Activated CD4-positive, alpha-beta T cell treated with anti-CD3 and anti-CD28 coated beads, Interleukin-2, amount 10 ng/mL, durations not matched to agents 24 days and 14 days (primary cell): ENCODE measurements at places on chromosomes 2 and 18. TPM values are rescaled to one million over a fixed set of nuclear protein-coding genes. Genes with fewer than 3 reads are reported as not detected.

B3GNT7 gene
- not detected in 2 replicates for total RNA-seq

APCDD1 gene
- total RNA-seq: not detected in 2 replicates

SOCS6 gene
- 2.8 and 3.3 TPM in 2 replicates for total RNA-seq

TUBA3E gene
- not detected in 2 replicates for total RNA-seq

PKDCC gene
- not detected in 2 replicates for total RNA-seq

LRATD1 gene
- not detected in 2 replicates for total RNA-seq
